ENCODE measurements at places on chromosomes 1 and 21. TPM values are rescaled to one million over a fixed set of nuclear protein-coding genes. Genes with fewer than 3 reads are reported as not detected.

The TMPRSS15 gene
- not detected for total RNA-seq

The IL19 gene
- total RNA-seq = not detected

The SYPL2 gene
- 0.13 TPM for total RNA-seq

DNA sequence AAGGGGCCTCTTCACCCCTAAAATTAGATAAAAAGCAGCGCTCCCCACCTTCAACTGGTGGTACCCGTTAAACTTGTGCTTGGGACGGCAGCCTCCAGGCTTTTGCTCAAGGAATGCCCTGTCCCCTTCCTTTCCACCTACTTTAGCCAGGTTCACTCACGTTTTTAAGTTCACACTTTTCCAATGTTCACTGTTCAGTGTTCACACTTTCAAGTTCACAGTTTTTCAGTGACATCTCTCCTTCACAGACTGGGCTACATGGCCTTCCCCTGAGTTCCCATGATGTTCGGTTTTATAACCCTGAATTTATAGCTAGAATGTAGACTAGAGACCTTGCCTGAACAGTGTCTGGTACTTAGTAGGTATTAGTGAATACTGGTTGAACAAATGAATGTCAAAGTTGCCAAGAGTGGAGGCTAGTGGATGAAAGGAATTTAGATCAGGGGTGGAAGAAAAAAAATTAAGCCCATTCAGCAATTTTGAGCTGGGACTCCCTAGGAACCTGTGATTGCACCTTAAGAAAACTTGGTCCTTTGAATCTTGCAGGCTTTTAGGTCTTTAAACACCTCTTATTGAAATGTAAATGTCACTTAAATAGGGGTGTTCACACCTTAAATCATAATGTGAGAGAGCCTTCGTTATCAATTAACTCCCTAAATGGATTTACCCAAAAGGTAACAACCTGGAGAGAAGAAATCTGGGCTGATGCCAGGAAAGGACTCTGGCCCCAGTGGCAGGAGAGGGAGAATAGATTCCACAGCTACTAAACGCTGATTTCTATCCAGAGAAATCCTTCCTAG lies 12.3 kb downstream of the BTG2 start:
- no peak for DNase-seq

DNA sequence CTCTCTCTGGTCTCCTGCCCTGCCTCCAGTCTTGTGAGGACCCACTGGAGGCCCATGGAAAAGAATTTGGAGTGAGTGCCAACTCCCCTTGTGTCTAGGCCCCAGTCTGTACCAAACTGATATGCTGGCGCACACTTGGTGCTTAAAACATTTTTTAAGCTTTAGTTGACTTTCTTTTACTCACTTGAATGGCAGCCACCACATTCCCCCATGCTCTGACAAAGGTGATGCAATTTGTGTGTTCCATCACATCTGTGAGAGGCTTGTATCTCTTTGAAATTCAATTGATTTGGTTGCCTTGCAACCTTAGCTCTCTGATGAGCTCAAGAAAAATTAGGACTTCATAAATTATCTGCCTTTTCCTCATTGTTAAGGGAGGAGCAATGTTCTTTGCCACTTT lies 30.5 kb upstream of the WDTC1 start:
- DNase-seq = no peak

DNA sequence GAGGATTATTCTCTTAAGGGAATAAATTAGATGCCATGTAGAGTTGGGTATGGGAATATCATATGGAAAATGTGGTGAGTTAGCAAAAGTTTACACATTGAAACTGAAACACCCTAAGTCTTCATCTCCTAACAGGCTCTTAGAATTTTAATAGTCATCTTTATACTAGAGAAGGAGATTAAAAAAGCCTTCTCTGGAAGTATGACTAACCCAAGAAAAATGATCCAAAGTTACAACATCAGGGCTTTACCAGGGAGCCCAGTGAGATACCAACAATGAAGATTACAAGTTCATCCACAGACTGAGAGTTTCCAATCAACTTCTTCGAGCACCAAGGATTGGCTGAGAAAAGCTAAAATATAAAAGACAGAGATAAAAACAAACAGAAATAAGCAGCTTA lies 70.0 kb upstream of the KIAA0040 start:
- DNase-seq = no peak

DNA sequence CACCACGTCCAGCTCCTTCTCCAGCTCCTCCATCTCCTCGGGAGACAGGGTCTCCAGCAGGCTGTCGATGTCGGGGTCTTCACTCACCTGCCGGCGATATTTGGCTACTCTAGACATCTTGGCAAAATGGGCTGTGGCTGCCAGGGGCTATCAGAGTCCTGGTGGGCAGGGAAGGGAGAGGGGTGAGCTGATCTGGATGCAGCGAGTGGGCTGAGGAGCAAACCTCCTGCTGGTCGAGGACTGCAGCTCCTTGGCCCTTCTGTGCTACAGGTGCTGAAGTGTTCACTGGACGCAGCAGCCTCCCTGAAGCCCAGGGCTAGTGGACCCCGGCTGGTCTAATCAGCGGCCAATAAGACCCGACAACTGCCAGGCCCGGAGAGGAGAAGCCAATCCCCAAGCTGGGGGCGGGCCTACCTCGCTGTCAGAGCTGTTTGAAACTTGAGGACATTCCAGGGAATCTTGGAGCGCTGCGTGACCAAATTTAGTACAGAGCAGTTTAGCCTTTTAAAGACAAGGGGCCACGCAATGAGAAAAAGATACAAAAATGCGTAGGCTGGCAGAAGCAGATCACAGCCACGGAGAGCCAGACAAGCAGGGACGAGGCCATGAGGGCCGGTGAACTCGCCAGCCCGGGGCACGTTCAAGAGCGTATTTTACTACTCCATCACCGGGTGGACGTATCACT lies at the start of gene LMOD1:
LMOD1 (minus strand) TSS at position 325 of the 685 bp plus-strand sequence; CDS start at position 117, 208 bp downstream.
- peak; percentile 73 for DNase-seq

DNA sequence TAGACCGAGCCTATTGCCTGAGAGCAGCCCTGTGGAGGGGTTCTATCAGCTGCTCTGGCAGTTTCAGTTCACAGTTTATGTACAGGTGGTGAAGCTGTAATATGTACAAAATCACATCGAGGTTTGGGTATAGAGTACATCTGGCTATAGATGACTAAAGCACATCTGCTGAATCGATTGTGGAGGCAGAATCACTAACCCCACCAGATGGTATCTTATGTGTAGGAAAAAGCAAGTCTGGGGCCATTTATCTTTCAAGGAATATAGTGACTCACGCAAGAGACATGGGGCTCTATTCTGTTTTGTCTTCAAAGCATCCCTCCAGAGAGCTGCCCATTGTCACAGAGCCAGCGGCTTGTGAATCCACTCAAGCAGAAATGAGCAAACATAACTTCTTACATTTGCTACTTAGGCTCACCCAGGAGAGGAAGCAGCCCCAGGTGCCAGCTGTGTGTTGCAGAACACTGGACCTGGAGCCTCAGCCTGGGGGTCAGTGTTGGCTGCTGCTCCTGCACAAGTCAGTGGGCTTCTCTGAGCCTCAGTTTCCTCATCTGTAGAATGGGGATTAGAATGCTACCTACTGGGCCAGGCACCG lies 21.3 kb downstream of the MIIP start:
- peak; percentile 73 for DNase-seq

DNA sequence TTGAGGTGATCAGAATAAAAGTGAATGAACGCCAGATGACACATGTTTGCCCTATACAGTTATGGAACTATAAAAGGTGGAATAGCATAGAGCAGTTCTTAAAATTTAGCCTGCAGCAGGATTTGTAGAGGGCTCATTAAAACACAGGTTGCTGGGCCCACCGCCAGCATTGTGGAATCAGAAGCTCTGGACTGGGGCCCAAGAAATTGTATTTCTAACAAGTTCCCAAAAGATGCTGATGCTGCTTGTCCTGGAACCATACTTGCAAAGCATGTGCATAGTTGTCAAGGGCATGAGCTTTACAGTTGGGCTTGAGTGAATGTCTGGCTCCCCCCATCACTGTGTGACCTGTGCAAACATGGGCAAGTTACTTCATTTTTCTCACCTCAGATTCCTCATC lies 37.5 kb upstream of the LRRC53 start:
- DNase-seq = no peak

DNA sequence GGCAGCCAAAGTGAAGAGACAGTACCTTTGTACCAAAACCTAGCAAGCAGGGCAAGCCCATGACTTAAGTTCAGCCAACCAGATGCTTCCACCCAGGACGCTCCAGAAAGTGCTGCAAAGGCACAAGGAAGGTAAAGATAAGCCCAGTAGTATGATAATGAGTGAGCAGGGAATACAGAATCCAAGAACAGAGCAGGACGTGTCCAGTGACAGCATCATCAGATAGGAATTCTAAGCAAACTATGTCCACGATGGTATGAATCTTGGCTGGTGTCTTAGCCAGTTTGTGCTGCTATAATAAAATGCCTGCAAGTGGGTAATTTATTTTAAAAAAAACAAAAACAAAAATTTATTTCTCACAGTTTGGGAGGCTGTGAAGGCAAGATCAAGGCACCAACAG lies 13.6 kb downstream of the GJA4 start:
- no peak for DNase-seq
